NCI-H1048 (cell line): ENCODE measurements at places on chromosomes 16 and 17.

DNA sequence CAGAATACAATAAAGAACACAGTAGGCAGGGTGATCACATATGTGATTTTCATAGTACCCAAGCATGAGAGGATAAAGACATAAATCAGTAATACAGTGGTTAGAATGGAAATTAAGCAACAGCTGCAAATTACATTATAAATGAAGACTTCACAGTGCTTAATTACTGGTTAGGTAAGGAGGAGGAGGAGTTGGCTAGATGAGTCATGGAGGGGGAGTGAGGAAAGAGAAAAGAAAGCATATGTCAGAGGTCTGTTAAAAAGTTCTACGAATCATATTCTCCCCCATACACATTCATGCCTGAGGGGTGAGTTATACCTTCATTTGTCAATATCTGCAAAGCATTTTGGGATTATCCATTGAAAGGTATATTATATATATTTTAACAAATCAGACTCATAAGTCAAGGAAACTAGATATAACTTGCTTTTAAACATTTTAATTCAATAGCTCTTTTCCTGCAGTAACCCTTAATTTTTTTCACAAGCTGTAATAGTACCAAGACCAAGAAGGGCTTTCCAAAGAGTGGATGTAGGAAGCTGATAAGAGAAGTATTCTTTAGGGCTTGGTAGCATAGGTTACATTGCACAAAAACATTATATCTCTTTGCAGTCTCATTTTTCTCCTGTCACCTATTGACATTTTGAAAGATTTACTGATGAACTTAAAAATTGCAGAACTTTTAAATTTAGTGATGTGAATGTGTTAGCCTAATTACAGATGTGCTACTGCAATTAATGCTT, 99.3 kb downstream of the STXBP4 start:
- DNase-seq, result no peak

DNA sequence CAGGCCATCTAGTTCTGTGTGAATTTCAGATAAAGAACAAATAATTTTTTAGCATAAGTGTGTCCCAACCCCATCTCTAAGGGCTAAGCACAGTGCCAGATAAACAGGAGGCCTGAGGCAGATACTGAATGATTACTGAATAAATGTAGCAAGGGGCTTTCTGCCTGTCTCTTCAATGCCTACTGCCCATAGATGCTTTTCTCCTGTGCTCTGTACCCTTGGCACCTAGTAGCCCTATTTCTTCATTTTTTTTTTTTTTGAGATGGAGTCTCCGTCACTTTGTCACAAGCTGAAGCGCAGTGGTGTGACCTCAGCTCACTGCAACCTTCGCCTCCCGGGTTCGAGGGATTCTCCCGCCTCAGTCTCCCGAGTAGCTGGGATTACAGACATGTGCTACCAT, 25.3 kb downstream of the IGFBP4 start:
- no peak for DNase-seq

DNA sequence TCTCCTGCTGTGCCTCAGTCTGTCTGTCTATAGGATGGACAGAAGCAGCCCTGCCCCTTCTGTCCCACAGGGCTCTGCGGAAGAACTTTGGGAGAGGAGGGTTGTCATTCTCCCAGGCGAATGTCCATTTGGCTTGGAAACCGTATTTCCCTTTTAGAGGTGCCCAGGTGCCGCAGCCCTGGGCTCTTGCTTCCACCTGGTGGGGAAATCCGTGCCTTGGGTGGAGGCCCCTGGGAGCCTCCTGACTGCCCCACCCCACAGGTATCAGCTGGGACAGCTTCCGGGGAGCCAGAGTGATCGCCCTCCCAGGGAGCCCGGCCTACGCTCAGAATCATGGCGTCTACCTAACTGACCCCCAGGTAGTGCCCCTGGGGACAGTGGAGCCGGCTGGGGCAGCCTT, 12.7 kb downstream of the FCSK start:
- no peak for DNase-seq

DNA sequence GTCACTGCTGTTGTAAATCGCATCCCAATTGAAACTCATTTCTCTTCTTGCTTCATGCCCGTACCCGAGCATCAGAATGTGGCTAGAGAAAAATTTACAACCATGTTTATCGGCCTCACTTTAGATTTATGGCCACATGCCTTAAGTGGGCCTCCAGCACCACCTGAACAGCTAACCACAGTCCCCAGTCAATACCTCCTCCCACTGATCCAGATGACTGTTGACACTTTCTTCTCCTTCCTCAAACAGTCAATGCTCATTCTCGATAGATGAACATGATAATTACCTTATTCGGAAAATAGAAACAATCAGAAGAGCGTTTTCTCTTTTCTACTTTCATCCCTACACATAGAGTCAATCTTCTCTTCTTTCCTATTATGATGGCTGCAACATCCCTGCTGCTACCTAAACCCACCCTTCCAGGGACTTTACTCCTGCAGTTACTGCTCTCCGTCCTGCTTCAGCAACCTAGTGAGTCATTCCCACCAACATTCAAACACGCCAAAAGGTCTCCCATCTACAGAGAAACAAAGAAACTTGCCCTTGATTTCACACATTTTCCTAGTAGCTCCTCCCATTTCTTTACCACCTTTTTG, 416.3 kb upstream of the MAF start:
- no peak for DNase-seq

DNA sequence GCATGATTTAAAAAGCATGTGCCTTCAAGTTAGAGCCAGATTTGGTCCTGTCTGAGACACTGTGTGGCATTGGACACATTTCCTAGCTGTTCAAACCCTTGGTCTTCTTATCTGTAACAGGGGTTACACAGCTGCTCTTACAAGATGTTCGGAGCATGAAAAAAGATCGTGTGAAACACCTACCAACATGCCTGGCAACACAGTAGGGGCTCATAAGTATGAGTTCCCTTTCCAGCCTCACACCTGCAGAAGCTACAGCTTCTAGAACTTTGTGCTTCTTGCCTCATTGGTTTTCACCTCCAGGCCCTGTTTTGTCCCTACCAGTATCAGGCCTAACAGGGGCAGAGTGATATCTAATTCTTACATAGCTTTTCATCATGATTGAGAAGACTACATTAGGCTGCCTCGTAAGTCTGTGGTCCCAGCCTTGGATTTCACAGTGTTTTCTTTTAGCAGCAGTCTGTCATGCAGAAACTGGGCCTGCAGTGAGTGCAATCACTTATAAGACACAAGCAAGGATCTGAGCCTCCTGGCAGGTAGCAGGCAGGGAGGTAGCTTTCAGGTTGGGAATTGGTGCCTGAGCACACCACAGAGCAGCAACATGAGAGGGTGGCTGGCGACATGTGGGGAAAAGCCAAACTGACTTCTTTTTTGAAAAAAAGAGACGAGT, 78.8 kb downstream of the CCDC182 start:
- DNase-seq, result no peak

DNA sequence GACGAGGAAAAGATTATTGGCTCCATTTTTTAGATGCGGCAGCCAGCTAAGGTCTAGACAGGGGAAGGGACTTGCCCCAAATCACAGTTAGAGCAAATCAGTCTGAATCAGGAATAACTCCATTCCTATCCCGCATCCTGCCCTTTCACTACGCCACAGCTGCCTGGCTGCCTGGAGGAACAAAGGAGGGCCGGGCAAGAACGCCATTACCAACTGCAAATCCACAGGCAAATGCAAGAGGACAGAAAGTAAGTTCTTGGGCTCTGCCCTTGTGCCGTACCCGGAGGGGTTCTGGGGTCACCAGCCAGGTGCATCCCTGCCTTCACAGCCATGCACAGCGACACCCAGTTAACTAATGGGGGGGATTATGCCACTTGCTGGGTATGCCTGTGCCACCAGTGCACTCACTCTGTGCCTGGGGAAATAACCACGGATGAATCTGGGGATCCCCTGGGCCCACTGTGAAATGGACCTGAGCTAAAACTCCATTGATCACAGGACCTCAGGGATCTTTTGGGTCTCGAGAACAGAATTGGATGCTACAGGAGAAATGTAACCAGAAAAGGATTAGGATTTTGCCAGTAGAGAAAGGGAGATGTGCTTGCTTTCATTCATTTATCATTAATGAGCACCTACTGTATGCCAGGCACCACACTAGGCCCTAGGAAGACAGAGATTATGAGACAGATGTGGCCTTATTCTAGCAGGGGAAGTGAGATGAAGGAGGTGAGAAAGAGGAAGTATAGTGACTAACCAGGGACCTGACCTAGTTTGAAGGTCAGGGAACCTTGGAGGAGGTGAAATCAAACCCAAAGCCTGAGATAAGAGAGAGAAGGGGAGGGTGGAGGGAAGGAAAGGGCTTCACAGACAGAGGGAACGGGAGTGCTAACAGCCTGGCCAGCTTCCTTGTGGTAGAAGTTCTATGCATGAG, 17.7 kb downstream of the BCL7C start:
- DNase-seq, result no peak

- no peak for DNase-seq
These were observed 71.5 kb upstream of the KSR1 start for GRCh38 chr17:27384726-27385125.

- no peak for DNase-seq
These were observed 167.7 kb downstream of the IRX3 start for GRCh38 chr16:54118846-54119245.

GRCh38 chr16:85220964-85221731, 108.9 kb upstream of the CIBAR2 start:
- DNase-seq, result no peak

DNA sequence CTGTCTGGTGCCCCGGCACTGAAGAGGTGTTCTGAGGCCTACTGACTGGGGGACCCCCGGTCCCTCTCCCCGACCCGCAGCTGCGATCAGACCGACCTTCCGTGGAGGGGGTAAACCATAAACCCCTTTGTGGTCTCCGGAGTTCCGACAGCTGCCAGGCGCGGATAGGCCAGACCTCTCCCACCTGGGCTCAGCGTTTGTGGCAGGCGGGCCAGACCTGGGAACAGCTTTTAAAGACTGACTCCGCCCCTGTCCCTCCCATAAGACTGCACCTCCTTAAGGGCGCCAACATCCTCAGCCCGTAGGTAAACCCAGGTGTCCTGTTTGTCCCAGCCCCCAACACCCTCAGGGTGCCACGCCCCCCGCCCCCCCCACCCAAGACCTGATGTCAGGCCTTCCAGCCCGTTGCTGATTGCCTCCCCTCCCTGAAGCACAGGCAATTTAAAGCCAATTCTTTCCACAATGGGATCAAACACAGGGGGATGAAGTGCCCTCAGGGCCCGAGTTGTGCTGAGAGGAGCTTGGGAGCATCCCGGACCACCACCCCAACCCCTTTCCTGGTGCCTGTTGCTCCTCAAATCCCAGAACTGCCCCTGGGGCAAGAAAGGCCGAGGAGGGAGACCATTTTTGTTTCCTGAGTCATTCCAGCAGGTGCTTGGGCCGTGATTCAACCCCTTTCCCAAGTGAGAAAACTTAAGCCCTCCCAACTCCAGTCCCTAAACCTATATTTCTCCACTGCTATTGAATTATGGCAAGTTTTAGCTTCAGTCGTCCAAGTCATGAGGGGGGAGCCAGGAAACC, at the start of gene SOX15:
SOX15 (minus strand) TSS at position 204 of the 801 bp plus-strand sequence. CDS start 418 bp downstream, outside the sequence.
- no peak for DNase-seq

DNA sequence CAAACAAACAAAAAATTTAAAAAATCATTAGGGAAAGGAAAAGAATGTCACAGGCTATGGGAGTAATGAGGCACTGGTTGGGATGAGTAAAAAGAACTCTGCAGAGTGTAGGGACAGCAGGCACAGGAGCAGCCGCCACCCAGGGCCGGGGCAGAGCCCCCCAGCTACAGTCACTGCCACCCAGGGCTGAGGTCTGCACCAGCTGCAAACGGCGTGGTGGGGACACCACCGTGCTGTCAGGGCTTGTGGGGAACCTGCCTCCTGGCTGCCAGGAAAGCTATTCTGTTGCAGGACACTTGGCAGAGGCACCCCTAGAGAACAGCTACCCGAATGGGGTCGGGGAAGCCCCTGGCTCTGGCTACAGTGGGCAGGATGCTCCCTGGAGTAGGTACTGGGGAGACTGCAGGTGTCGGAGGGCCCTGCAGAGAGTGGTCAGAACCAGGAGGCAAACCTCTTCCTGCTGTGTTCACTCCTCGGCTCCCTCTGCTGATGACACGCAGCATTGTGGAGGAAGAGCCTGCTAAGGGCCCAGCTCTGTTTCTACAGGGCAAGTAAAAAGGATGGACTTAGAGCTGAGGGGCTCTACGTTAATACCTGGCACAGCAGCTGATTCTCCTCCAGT, 32.3 kb upstream of the CAPN15 start:
- no peak for DNase-seq

GRCh38 chr17:14866266-14866665, 398.9 kb downstream of the PMP22 start:
- DNase-seq, result no peak

DNA sequence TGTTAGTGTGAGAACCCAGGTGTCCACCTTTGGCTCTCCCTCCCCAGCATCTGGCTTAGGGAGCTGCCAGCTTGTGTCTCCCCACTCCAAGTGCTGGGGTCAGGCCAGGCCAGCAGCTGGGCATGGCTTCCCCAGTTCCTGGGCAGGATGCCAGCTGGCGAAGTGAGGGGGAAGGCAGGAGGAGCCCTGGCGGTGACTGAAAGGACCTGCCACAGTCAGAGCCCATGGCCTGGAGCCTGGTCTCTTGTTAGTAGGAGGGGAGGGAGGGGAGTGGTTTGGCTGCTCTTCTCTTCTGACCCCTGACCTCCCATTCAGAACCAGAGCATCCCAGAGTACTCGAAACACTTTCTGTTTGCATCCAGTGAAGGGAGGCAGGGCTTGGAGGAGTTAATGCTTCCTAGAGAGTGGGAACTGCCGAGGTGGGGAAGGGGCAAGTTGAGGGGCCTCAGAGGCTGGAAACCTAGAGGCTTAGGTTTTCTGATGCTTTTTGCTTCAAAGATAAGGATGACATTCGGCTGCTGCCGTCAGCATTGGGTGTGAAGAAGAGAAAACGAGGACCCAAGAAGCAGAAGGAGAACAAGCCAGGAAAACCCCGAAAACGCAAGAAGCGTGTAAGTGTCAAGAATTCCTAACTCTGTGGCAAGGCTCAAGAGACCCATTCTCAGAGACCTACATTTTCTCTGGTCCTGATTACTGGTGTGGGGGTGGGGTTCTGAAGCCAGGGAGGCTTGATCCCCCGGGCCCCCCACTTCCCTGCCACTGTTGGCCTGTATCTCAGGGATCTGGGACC, 772 bp downstream of the CHD3 start:
- DNase-seq, result no peak

DNA sequence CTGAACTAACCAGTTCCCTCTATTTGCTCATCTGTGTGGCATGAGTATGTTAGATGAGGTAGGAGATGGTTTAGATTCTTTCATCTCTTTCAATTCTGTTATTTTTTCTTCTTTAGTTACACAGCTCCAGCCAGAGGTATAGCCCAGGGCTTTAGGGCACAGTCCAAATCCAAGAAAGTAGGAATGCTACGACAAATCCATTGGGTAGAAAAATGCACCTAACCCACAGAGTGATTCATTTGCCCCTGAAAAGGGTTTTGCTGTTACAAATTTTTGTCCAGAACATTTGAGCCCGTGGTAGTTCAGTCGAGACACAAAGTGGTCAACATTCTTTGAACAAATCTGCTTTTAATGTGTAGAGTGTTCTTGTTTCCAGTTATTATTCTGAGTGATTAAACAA, 250.7 kb downstream of the HS3ST3A1 start:
- no peak for DNase-seq

- DNase-seq, result no peak
These were observed 4.1 kb downstream of the RNF167 start for GRCh38 chr17:4944163-4944553.

DNA sequence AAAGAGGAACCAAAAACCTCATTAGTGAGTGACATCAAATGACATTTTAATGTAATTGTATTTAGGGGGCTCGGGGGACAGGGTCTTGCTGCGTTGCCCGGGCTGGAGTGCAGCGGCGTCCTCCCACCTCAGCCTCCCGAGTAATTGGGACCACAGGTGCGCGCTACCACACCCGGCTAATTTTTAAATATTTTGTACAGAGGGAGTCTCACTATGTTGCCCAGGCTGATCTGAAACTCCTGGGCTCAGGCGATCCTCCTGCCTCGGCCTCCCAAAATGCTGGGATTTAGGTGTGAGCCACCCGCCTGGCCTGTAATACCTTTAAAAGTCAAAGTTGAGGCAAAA, 581 bp downstream of the SNRNP25 start:
- DNase-seq, result no peak
